ENCODE measurements at places on chromosomes 12 and 14.

GRCh38 chr12:10243818-10244520 is 31.3 kb downstream of the GABARAPL1 start:
- DNase-seq = no peak

DNA sequence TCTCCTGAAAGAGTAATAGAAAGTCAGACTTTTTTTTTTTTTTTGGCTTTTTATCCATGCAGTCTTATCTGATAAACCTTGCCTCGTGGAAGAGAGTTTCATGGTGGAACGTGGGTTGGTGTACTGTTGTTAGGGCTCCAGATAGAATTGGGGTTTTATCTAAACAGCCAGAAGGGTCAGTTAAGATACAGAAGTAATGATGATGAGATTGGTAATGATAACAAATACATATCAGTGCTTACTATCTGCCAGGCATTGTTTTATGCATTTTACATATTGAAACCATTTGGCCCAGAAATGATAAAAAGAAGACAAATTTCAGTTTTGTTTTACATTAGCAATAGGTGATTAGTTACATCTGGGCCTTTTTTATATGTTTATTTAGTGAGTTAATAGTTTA is 372.8 kb upstream of the PRICKLE1 start:
- DNase-seq = no peak

DNA sequence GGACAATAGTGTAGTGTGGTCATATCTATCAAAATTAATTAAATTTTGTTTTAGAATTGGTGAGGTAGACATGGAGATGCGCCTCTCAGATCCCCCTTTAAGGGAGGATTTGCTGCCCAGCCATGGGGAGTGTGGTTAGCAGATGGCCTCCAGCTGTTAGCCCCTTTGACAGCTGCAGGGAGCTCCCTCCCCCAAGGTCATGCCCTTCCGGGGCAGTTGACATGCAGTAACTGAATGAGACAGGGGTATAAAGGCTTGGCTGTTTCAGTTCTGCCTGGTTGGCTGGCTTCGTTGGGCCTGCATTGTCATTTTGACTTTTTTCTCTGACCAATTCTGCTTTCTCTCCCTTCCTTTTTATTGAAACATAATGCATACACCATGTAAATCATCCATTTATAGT is 291.5 kb upstream of the SRRM4 start:
- no peak for DNase-seq

DNA sequence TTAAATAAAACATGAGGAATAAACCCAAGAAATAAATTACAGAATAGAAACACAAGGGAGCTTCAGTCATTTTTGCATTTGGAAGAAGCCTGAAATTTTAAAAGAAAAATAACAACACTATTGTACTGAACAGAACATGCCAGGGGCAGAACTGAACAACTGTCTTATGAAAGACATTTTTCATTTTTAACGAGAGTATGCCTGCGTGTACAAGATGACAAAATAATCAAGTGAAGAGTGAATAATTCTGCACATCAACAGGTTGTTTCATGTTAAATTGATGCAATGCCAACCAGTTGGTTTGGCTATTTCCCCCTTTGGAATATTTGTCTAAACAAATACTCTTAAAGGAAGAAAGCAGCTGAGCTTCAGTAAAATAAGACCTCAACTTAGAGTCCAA is 103.3 kb upstream of the BTG1 start:
- no peak for DNase-seq

- DNase-seq = no peak
Observed at GRCh38 chr14:93017898-93018297, 94.9 kb downstream of the CHGA start.

GRCh38 chr12:82486524-82487235 is 128.4 kb downstream of the METTL25 start:
- DNase-seq = peak; percentile 86

GRCh38 chr14:25121337-25122129 is 71.6 kb upstream of the STXBP6 start:
- no peak for DNase-seq

GRCh38 chr14:67942080-67942710 is 122.6 kb downstream of the RAD51B start:
- no peak for DNase-seq

- DNase-seq = peak; percentile 89
Observed at GRCh38 chr12:6465467-6466183, 4.9 kb downstream of the VAMP1 start.

DNA sequence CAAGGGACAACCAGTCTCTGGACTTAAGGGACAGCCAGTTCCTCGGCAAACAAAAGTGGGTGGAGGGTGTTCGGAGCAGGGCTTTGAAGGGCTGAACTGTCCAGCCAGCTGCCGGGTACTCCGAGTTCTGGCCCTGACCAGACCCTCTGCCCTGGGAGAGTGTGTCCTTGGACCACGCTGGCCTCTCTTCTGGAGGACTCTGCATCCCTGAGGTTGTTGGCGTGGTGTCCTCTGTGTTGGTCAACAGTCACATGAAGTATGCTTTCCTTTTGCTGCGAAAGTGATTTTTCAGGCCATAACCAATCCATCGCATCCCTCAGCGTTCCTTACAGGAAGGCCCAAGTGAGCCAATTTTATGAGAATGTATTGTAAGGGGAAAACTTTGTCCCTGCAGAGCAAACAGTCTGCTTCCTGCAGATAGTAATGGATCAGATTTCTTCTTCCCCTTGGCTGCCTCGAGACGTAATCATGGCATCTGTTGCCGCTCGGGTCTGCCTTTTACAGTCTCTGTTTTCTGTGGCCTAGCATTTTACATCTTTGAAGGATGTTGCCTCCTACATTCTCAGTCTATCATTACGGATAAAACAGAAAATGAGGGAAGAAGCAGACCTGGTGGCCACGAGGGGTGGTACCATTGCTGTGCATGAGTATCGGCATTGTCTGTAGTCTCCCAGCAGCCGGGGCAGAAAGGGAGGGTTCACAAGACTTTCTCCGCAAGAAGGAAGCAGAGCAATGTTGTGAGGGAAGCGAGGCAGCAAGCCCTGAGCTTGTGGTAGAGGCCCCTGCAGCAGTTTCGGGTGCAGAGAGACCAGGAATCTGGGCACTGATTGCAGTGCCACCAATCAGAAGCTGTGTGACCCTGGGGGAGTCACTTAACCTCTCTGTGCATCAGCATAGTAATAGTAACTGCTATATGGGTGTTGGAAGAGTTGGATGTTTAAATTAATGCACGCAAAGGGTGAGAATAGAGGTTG is 47.4 kb downstream of the SMIM41 start:
- peak; percentile 95 for DNase-seq

- DNase-seq = peak; percentile 70
Observed at GRCh38 chr14:94110552-94111181, at the start of gene IFI27. IFI27 (plus strand) TSS chr14:94110736.

DNA sequence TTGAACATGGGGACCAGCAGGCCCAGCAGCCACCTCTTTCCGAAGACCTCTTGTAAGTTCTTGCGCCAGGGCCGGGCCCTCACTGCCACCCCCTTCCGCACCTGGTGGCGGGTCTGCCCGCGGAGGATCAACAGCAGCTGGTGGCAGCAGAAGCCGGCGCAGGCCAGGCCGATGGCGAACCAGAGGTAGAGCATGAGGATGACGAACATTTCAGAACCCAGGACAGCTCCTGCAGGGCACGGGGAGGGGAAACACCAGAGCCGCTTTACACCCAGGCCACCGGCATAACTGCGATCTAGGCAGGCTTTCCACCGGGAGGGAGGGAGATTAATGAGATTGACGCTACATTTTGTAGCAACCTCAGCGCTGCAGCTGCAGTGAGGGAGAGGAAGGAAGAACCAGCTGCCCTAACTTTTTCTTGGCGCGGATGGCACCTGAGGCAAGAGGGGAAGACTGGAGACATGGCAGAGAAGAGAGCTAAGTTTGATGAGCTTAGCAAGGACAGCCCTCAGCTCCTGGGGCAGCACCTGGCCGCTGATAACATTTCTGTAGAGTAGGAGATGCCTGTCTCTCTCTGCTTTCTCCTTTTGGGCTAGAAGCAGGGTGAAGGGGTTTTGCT is 7.8 kb downstream of the ZDHHC22 start:
- DNase-seq = peak; percentile 82

- no peak for DNase-seq
Observed at GRCh38 chr12:28129031-28129430, 61.2 kb upstream of the CCDC91 start.

DNA sequence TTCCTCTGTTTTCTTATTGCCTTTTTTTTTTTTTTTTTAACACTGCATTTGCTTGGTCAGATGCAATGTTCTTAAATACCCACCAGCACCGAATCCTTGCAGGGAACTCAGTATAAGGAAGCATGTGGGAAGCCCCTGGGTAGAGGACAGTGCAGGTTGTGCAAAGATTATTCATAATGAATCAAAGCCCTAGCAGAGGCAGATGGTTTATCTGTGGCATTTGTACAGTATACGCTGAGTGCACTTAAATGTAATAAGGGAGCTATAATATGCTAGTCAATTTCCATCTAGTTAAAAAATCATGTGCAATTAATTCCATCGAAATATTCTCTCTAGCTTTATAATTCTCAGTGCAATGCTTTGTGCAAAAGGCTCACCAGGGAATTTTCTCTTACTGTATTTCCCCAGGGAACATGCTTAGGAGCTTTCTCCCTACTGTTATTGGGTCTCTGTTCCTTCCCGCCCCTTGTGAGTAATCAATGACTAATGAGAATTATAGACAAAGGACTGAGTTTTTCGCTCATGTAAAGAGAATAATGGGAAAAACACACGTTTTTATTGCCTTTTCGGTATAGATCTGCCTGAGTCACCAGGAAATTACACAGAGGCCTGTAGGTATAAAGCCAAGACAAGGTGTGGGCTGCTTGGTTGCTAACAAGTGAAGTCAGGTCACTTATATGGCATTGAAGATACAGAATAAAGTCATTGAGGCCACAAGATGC is 1214.3 kb upstream of the TMEM132C start:
- DNase-seq = no peak

DNA sequence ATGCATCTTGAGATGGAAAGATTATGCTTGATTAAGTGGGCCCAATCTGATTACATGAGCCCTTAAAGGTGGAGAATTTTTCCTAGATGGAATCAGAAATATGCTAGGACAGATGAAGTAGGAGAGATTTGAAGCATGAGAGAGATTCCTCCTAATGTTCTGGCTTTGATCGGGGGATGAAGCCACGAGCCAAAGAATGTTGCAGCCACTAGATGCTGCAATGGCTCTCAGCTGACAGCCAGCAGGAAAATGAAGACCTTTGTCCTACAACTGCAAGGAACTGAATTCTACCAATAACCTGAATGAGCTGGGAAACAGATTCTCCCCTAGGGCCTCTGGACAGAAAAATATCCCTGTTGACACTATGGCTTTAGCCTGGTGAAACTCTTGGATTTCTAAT is 82.6 kb upstream of the ATP2B1 start:
- DNase-seq = no peak

GRCh38 chr12:124571556-124571955 is 4.1 kb upstream of the NCOR2 start:
- DNase-seq = no peak

GRCh38 chr14:86057018-86057667 is 527.2 kb downstream of the FLRT2 start:
- DNase-seq = peak; percentile 59

All from dermis blood vessel endothelial cell (primary cell).